ENCODE measurements at places on chromosomes 5 and 9.

DNA sequence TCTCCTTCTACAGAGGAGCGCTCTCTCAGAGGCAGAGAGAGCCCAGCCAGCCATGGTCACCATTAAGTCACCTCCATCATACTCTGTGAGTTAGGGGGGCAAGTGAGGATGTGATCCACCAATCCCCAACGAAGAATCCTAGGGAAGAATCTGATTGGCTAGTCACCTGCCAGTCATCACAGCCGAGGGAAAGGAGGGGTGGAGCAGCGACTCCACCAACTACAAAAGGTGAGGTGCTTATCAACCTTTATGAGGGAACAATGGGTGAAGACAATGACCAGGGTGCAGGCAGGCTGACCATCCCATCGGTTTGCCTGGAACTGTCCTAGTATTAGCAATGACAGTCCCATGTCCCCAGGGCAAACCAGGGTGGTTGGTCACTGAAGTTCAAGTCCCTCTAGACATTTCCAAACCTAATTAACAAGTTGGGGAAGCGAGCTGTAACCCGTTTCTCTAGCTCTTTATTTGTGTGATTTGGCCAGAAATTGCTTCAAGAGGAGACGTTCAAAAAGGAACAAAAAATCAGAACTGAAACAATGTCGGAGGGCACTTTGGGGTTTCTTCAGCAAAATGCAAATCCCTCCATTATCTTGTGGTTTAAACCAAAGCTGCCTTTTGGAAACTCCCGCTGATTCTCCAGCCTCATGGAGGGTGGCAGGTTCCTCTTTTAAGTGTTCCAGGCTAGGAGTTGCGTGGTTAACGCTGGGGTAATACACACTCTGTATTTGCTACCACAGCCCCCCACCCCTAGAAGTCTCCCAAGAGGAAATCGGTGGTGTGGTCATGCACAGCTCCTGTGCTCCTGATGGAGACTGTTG lies 18.8 kb upstream of the FCN1 start:
- DNase-seq, result no peak

- DNase-seq, result peak; percentile 47
These were observed 101.9 kb downstream of the F2RL2 start for GRCh38 chr5:76521240-76521758.

- no peak for DNase-seq
These were observed 125.9 kb upstream of the ADAMTSL1 start for GRCh38 chr9:18348083-18348475.

- no peak for DNase-seq
These were observed 19.3 kb downstream of the SLC6A7 start for GRCh38 chr5:150209099-150209635.

- DNase-seq, result no peak
These were observed 84.8 kb downstream of the MVB12B start for GRCh38 chr9:126411225-126411947.

DNA sequence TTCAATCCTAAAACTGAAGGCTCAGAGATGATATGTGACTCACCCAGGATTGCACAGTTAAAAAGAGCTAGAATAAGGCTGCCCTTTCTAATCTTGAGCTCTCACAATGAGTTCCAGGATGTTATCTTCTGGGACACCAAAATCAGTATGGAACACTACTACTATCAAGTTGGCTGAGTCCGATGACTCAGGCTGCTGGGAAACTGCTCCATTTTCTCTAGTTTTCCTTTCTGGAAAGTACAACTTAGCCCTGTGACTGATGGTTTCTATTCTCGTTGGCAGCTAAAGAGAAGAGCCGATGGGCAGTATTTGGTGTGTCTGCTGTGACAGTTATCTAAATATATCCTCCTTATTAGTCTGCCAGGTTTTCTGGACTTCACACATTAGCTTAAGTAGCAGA lies 37.9 kb upstream of the DPYSL3 start:
- DNase-seq, result no peak
